ENCODE measurements at places on chromosomes 13 and 19.

DNA sequence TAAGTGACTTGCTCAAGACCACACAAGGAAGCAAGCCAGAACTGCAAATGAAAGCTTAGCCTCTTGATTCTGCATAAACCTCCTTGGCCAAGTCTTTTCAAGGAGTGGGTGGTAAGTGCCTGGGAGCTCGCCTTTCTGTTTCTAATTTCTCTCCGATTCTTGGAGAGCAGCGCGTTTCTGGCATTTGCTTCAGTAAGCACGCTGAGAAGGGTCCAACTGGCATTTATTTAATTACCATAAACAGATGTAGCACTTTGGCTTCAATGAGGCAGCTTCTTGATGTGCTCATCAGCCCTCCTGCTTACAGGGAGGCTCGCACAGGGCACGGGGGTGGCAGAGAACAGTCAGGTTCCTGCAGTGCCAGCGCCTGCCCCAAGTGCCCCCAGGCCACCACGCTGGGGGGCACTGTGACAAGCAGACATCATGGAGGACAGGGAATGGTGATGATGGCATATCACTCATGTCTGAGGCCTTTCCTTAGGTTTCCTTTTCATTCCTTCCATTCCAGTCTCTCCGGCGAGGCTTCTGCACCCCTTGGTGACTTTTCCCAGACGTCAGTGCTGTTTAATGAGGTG is 13.3 kb downstream of the SIAH3 start:
- DNase-seq, result no peak

- no peak for DNase-seq
These were observed 10.3 kb downstream of the ZNF558 start for GRCh38 chr19:8821748-8822241.

DNA sequence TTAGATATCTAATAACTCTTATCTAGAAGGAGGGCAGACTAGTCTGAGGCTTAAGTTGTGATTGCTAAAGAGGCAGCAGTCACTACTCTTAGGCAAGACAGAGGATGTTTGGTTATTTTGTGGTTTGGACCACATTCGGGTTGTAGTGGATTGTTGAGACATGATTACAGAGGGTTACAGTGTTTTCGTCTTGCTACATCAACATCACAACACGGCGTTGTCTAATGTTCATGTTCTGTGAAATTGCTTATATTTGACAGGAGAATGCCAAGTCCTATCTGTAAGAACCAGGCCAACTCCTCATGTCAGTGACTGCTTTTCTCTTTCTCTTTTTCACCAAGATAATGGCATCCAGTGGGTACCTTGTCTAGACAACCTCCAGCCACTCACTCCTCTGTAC is 16.8 kb upstream of the TM9SF2 start:
- no peak for DNase-seq

GRCh38 chr19:53621885-53622740 is 9.7 kb upstream of the DPRX start:
- DNase-seq, result no peak

DNA sequence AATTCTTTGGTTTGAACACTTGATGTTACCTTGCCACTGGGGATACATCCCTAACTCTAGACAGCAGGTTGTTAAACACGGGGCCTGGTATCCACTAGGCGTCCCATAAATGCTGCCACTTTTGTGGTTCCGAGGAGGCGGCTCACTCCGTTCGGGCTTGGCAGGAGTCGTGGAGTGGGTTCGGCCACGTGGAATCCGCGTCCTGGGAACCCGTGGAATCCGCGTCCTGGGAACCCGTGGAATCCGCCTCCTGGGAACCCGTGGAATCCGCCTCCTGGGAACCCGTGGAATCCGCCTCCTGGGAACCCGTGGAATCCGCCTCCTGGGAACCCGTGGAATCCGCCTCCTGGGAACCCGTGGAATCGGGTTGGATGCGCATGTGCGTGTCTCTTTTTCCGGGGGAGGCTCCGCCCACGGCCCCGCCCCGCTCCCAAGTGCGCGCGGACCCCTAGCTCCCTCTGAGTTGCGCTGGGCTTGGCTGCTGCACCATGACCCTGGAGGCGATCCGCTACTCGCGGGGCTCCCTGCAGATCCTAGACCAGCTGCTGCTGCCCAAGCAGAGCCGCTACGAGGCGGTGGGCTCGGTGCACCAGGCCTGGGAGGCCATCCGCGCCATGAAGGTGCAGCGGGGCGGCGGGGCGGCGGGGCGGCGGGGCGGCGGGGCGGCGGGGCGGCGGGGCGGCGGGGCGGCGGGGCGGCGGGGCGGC is at the start of gene MRI1:
Gene MRI1, plus strand, starts transcription at position 422 of the 707 bp plus-strand sequence. Its CDS starts 67 bp downstream, at position 489.
- DNase-seq, result peak; percentile 50

DNA sequence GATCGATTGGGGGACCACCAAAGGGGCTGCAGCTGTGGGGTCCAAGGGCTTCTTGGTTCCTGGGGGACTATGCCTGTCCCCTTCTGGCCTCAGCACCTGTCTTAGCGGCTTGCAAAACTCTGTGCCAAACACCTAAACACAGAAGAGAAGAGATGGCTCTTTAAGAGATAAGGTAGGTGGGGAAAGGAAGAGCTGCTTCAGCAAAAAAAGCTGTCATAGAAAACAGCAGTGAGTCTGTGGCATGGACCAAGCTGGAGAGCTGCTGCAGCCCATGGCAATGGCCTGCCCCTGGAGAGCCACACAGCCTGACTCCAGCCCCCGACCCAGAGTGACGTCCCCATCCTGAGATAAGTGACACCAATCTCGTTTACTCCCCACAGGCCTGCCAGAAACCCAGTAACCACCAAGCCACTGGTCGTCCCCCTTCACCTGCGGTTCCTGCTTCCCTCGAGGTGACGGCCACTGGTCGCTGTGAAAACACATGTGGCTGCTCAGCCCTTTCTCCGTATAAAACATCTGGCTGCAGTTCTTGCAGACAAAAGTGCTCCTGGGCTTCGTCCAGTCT is 25.0 kb upstream of the NAPA start:
- DNase-seq, result no peak

- DNase-seq, result peak; percentile 20
These were observed 8.1 kb downstream of the NKPD1 start for GRCh38 chr19:45152504-45153338.

DNA sequence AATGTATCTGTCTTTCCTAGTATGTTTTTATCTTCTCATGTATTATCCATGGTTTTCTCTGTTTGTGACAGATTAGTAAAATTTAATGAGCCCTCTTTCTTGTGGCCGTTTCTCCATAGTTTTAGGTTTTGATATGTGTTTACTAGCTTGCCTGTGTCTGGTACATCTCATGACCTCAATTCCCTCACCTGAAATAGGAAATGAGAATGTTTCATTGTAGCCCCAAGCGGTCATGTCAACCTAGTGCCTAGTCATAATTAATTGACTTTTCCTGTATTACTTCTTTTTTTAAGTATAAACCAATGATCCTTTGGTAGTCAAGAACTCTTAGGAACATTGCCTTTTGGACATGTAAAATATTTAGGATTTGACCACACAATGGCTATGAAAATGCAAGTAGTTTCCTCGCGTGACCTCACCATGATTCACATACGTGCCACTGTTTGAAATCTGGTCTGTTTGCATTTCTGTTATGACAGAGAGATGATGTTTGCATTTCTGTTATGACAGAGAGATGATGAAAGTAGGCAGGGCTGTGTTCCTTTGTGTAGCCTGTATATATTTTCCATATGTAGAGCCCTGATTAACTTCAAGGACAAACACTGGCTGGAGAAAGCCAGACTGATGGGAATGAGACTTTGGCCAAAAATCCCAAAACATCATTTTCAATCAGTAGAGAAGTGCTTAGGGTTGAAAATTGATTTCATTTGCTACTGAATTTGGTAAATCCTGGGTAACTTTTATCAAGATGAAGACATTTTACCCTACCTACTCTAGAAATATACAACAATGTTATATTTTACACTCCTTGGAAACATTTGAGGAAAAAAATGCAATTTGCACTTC is 104.8 kb downstream of the TNFRSF19 start:
- DNase-seq, result no peak

Measured in stimulated activated naive CD4-positive, alpha-beta T cell treated with Interleukin-2 at 50 U/mL for 16 hours (primary cell).